ENCODE measurements at places on chromosomes 16 and 17. TPM values are rescaled to one million over a fixed set of nuclear protein-coding genes. Genes with fewer than 3 reads are reported as not detected.
A peak's percentile ranks its signal among the peaks of the same experiment; 100 is the strongest.

The SPATA32 gene
- 0.28 TPM for total RNA-seq

The SMTNL2 gene
- total RNA-seq = not detected

The SDR42E2 gene
- not detected for total RNA-seq

DNA sequence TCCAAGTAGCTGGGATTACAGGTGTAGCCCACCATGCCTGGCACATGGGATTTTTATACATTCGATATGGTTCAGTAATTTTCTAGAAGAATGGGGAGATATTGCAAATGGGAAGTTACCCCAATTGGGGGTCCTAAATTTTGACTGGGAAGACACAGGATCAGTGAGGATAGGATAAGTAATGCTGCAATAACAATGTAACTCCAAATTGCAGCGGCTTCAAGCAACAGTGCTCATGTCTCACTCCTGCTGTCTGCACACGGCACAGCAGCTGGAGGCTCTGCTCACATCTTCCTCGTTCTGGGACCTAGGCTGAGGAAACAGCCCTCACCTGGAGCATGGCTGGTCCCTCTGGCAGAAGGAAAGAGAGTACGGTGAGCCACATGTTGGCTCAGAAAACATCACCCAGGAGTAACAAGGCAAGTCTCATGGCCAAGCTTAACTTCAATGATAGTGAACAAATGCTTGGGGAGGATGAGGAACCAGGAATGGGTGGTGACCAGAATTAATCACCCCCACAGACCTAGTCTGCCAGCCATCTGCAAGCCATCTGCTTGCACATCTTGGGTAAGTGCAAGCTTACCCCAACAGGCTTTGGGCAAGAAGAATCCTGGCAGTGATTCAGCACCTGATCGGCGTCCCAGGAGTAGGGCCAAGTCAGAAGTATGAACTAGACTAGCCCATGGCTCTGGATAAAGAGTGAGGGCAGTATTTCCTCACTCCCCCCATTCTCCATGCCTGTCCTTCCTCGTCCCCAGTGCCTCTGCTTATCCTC lies 229.2 kb downstream of the COPRS start:
- peaks cover 22% of the 10 kb centered on the region for H3K27me3 ChIP-seq
- H3K4me3 ChIP-seq = no peak overlapping the region
- no peaks in the 10 kb centered on the region for H3K4me1 ChIP-seq
- DNase-seq = no peak
- H3K27ac ChIP-seq = no peak overlapping the region
- no peaks in the 10 kb centered on the region for H3K36me3 ChIP-seq

GRCh38 chr17:2776589-2777241 lies 19.5 kb upstream of the RAP1GAP2 start:
- no peak for DNase-seq
- H3K4me3 ChIP-seq = peak overlapping the region; percentile 50
- no peak overlapping the region for H3K27ac ChIP-seq
- no peaks in the 10 kb centered on the region for H3K36me3 ChIP-seq
- H3K4me1 ChIP-seq = peaks cover 2% of the 10 kb centered on the region
- peaks cover 36% of the 10 kb centered on the region for H3K27me3 ChIP-seq

GRCh38 chr16:6131526-6132050 lies 1034.0 kb upstream of the EEF2KMT start:
- H3K36me3 ChIP-seq = no peaks in the 10 kb centered on the region
- H3K4me3 ChIP-seq = no peak overlapping the region
- H3K4me1 ChIP-seq = no peaks in the 10 kb centered on the region

- no peak for DNase-seq
- H3K36me3 ChIP-seq = no peaks in the 10 kb centered on the region
- no peak overlapping the region for H3K4me3 ChIP-seq
- H3K4me1 ChIP-seq = peaks cover 2% of the 10 kb centered on the region
- no peak overlapping the region for H3K27ac ChIP-seq
These were observed 4.4 kb upstream of the SLC47A2 start for GRCh38 chr17:19720631-19721426.

All from activated CD4-positive, alpha-beta T cell treated with anti-CD3 and anti-CD28 coated beads, Interleukin-2, amount 10 ng/mL, durations not matched to agents 24 days and 14 days (primary cell).